ENCODE measurements at places on chromosomes 3 and 15. TPM values are rescaled to one million over a fixed set of nuclear protein-coding genes. Genes with fewer than 3 reads are reported as not detected.

- no peak overlapping the region for H3K27ac ChIP-seq
- peaks cover 5% of the 10 kb centered on the region for H3K36me3 ChIP-seq
- DNase-seq: no peak
- H3K4me1 ChIP-seq: peaks cover 15% of the 10 kb centered on the region
- H3K4me3 ChIP-seq: no peak overlapping the region
- H3K27me3 ChIP-seq: no peaks in the 10 kb centered on the region
These were observed 64.8 kb downstream of the ARIH1 start for GRCh38 chr15:72538931-72539330.

BNIP2 gene
- 98.8 TPM for total RNA-seq

TMCC1 gene
- 29.2 TPM for total RNA-seq

DNA sequence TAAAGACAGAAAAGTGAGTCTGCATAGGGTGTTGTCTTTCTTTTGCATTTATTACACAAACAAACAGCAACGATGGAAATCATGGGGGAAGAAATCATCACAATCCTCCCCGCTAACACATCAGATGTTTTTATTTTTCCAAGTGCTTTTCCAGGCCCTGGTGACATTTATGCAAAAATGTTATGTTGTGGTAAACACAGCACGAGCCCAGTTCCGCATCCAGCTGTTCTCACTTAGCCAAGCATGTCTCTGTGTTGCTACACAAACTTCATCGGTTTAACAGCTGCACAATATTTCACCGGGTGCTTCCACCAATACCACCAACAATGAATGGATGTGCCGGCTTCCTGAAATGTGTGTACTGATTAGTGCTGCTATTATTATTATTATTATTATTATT is 53.7 kb upstream of the ABHD17C start:
- H3K4me1 ChIP-seq: no peaks in the 10 kb centered on the region
- no peaks in the 10 kb centered on the region for H3K36me3 ChIP-seq
- H3K4me3 ChIP-seq: no peak overlapping the region
- H3K27ac ChIP-seq: no peak overlapping the region
- no peaks in the 10 kb centered on the region for H3K27me3 ChIP-seq

GRCh38 chr3:23294770-23295387 is 91.8 kb downstream of the UBE2E2 start:
- no peak for DNase-seq
- no peaks in the 10 kb centered on the region for H3K4me1 ChIP-seq
- no peaks in the 10 kb centered on the region for H3K27me3 ChIP-seq
- H3K27ac ChIP-seq: no peak overlapping the region
- H3K4me3 ChIP-seq: no peak overlapping the region
- no peaks in the 10 kb centered on the region for H3K36me3 ChIP-seq

CPLX3 gene
- 0.35 TPM for total RNA-seq

SIN3A gene
- 123 TPM for total RNA-seq

SYNM gene
- total RNA-seq: 1.8 TPM

DNA sequence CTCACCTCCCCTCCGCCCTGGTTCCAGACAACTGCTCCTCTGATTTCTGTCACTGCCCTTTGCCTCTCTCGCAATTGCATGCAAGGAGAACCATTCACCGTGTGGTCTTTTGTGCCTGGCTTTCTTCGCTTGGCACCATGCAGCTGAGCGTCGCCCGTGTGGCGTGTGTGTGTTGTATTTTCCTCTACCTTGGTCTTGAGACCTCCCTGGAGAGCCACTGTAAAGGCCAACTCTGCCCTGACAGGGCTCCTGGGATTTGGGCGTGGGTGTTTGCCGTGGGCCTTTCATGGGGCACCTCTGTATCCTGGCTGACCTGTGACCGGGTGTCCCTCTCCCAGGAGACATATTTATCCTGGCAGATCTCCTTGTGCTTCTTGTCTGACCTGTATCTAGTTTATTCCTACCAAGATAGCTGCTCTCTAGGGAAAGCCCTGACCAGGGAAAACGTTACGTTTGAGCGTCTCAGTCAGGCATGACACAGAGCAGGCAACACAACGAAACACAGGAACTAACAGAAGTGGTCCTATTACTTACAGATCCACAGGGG is 2.0 kb upstream of the PIGZ start:
- no peaks in the 10 kb centered on the region for H3K36me3 ChIP-seq
- H3K27ac ChIP-seq: no peak overlapping the region

Measured in CD4-positive, CD25-positive, alpha-beta regulatory T cell (primary cell).